ENCODE measurements at places on chromosomes 3 and 15.

DNA sequence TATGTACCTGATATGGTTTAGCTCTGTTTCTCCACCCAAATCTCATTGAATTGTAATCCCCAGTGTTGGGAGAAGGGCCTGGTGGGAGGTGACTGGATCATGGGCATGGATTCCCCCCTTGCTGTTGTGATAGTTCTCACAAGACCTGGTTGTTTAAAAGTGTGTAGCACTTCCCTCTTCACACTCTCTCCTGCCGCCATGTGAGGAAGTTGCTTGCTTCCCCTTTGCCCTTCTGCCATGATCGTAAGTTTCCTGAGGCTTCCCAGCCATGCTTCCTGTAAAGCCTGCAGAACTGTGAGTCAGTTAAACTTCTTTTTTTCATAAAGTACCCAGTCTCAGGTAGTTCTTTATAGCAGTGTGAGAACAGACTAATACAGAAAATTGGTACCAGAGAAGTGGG is 93.1 kb downstream of the C3orf70 start:
- DNase-seq: no peak

- no peak for DNase-seq
Measured at GRCh38 chr15:53843869-53844569, 84.6 kb upstream of the WDR72 start.

DNA sequence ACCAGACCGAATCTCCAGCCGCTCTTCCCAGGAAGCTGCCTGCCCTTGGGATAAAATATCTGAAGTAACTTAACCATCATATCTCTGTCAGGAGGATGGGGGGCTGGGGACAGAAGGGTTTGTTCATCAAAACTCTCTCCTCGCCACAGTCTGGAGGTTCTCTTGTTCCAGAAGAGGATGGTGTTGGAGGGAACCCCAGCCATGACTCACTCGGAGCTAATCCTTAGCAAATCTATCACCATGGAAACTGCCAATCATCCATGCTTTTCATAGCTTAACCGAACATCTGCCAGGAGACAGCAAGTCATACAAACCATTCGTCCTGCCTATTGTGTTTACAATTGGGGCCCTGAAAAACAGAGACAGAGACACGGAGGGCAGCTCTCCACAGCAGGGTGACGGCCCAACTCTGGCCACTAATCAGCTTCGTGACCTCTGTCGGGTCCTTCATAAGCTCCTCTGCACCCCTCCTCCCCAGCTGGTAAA is 73.8 kb upstream of the HEG1 start:
- peak; percentile 99 for DNase-seq

- DNase-seq: no peak
Measured at GRCh38 chr3:127072971-127073783, 90.3 kb downstream of the PLXNA1 start.
